ENCODE measurements at places on chromosomes 6 and 20. TPM values are rescaled to one million over a fixed set of nuclear protein-coding genes. Genes with fewer than 3 reads are reported as not detected.

- H3K4me1 ChIP-seq: peaks cover 23% of the 10 kb centered on the region
- no peak overlapping the region for H3K4me3 ChIP-seq
- H3K27ac ChIP-seq: no peak overlapping the region
Measured at GRCh38 chr20:19966840-19967239, 50.3 kb upstream of the NAA20 start.

The PNISR gene
- 115 TPM for total RNA-seq

DNA sequence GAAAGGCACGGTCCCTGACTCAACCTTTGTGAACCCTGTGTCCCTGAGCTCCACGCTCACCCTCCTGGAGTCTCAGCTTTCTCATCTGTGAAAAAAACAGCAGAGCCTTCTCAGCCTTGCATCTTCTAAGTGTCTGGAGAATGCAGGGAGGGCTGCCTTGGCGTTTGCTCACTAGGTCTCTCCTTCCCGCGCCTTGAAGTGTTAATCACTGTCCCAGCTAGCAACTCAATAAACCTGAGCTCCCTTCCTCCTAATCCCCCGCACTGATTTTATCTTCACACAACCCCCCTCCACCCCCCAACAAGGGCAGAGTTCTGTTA, 34.9 kb upstream of the FOXC1 start:
- H3K27ac ChIP-seq: no peak overlapping the region
- DNase-seq: no peak
- H3K4me3 ChIP-seq: no peak overlapping the region
- H3K36me3 ChIP-seq: peaks cover 7% of the 10 kb centered on the region
- no peaks in the 10 kb centered on the region for H3K4me1 ChIP-seq
- peaks cover 18% of the 10 kb centered on the region for H3K27me3 ChIP-seq

DNA sequence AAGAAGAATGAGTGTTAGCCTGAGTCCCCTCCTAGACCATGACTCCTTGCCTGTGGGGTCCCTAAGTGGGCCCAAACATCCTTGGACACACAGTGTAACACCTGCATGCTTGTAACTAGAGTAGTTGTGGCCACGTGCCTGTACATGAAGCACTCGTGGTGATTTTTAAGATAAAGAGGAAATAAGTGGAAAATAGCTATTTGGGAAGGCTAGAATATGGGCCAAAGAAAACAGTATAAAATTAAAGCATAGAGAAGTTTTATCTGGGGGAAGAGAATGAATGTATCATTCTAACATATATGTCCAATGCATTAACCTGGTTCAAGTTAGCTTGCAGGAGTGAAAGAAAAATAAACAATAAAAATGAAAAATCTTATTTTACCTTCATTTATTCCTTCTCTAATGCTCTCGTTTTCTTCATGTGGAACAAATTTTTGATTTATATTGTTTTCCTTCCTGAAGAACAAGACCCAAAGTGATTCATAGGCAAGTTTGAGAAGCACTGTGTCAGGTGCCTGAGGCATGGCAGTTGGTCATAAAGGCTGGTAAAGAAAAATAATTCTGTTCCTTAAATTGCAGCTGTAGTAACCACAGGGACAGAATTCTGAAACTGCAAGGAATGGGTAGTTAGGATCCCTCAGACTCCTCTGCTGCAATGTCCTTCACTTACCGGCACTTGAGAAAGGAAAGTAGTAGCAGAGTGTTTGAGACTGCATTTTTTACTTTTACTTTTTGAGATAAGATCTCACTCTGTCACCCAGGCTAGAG, 8.5 kb upstream of the CST3 start:
- H3K27me3 ChIP-seq: no peaks in the 10 kb centered on the region
- no peak overlapping the region for H3K4me3 ChIP-seq
- H3K36me3 ChIP-seq: no peaks in the 10 kb centered on the region
- DNase-seq: no peak
- no peaks in the 10 kb centered on the region for H3K4me1 ChIP-seq

The HRH3 gene
- total RNA-seq: not detected

The FLOT1 gene
- 231 TPM for total RNA-seq

DNA sequence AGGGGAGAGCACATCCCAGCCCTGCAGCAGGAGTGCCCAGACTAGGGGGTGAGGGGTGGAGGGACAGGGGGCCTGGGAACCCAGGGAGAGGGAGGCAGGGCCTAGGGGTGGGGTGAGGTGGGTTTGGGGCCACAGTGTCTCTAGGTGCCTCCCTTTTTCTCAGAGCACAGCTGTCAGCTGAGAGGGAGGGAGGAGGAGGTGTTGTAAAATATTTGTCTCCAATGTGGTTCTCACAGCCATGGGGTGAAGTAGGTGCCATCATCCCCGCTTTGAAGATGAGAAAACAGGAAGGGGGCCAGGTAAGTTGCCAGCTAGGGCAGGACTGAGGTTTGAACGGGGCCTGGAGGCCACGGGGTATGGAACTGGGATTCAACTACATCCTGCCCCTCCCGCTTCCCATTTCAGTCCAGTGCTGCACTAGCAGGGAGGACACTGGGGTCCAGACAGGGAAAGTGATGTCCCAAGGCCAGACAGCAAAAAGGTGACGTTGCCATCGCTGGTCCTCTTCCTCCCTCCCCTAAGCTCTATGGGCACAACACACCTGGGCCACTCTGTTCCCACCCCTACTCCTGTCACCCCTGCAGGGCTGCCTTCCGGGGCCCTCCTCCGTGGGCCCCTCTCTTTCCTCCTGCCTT, 20.3 kb downstream of the PACSIN1 start:
- no peak for DNase-seq
- peaks cover 29% of the 10 kb centered on the region for H3K4me1 ChIP-seq
- peak overlapping the region; percentile 79 for H3K27ac ChIP-seq

GRCh38 chr6:34169897-34170296, 24.0 kb upstream of the GRM4 start:
- DNase-seq: no peak
- no peak overlapping the region for H3K27ac ChIP-seq
- no peaks in the 10 kb centered on the region for H3K27me3 ChIP-seq
- no peak overlapping the region for H3K4me3 ChIP-seq
- H3K4me1 ChIP-seq: peaks cover 6% of the 10 kb centered on the region

The SLC35D3 gene
- total RNA-seq: not detected

DNA sequence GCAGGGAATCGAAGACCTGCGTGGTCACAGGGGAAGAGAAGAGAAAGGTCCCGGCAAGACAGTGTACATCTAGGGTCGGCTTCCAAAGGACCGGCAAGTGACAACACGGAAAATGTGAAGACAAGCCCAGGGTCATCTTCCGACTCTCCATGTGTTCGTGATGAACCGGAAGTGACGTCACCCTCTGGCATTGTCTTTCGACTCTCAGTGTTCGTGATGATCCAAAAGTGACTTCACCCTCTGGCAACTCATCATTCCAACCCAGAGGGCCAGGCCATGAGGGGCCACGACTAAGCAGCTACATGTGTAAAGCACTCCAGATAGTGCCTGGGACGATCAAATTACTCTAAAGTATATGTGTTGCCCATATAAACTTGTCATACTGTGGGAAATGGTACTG, 290.8 kb downstream of the THBS2 start:
- no peaks in the 10 kb centered on the region for H3K36me3 ChIP-seq
- DNase-seq: no peak
- no peaks in the 10 kb centered on the region for H3K4me1 ChIP-seq
- H3K27me3 ChIP-seq: peaks cover 12% of the 10 kb centered on the region
- no peak overlapping the region for H3K4me3 ChIP-seq

GRCh38 chr20:47861116-47861515, 75.8 kb upstream of the SULF2 start:
- no peak overlapping the region for H3K27ac ChIP-seq
- H3K36me3 ChIP-seq: no peaks in the 10 kb centered on the region
- DNase-seq: no peak
- no peak overlapping the region for H3K4me3 ChIP-seq

DNA sequence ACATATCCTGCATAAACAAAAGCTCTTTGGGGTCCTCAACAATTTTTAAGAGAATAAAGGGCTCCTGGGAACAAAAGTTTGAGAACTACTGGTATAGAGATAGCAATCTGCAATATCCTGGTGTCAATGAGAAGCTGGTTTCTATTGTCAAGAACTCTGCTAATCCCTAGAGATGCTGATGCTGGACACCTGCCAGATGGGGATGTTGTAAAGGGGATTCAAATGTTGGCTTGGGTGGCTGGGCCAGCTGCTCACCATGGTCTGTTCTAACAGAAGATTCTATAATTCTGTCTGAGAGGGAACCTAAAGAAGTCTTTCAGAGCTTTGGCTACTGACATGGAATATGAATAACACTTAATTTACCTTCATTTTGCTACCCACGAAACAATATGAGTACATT, 137.8 kb downstream of the BTBD9 start:
- H3K4me1 ChIP-seq: no peaks in the 10 kb centered on the region
- no peaks in the 10 kb centered on the region for H3K36me3 ChIP-seq

The AK9 gene
- 2.8 TPM for total RNA-seq

The TAGAP gene
- total RNA-seq: 41.6 TPM

DNA sequence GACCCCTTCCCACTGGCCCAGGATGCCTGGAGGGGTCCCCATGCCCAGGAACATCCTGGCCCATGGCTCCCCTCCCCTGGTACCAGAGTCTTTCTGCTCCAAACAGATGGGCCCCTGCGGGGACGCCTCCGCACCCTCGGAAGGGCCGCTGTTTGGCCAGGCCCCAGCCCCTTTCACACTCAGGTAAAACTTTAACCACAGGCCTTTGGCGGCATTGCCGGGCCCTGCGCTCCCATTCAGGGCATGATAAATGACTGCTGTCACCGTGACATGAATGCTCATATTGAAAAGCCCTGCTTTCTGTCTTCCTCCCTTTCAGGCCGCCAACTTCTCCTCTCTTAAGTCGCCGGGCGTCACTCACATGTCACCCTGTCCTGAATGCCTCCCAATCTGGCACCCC, 141.5 kb upstream of the TOP1 start:
- no peaks in the 10 kb centered on the region for H3K36me3 ChIP-seq
- no peak overlapping the region for H3K27ac ChIP-seq

- peak; percentile 11 for DNase-seq
- H3K27ac ChIP-seq: no peak overlapping the region
- no peaks in the 10 kb centered on the region for H3K27me3 ChIP-seq
- peaks cover 10% of the 10 kb centered on the region for H3K4me1 ChIP-seq
- H3K4me3 ChIP-seq: no peak overlapping the region
Measured at GRCh38 chr20:30168025-30168799, 1089.3 kb upstream of the DEFB115 start.

The POU5F1 gene
- total RNA-seq: 0.52 TPM

The SPEF1 gene
- 0.17 TPM for total RNA-seq

GRCh38 chr6:44621846-44622245, 234.3 kb downstream of the CDC5L start:
- no peak overlapping the region for H3K4me3 ChIP-seq
- DNase-seq: no peak
- H3K36me3 ChIP-seq: no peaks in the 10 kb centered on the region
